ENCODE measurements at places on chromosomes 3 and 15.

GRCh38 chr15:98418122-98418521, 230.2 kb upstream of the IGF1R start:
- no peak for DNase-seq

GRCh38 chr3:158520433-158520832, 50.6 kb upstream of the MLF1 start:
- no peak for DNase-seq

DNA sequence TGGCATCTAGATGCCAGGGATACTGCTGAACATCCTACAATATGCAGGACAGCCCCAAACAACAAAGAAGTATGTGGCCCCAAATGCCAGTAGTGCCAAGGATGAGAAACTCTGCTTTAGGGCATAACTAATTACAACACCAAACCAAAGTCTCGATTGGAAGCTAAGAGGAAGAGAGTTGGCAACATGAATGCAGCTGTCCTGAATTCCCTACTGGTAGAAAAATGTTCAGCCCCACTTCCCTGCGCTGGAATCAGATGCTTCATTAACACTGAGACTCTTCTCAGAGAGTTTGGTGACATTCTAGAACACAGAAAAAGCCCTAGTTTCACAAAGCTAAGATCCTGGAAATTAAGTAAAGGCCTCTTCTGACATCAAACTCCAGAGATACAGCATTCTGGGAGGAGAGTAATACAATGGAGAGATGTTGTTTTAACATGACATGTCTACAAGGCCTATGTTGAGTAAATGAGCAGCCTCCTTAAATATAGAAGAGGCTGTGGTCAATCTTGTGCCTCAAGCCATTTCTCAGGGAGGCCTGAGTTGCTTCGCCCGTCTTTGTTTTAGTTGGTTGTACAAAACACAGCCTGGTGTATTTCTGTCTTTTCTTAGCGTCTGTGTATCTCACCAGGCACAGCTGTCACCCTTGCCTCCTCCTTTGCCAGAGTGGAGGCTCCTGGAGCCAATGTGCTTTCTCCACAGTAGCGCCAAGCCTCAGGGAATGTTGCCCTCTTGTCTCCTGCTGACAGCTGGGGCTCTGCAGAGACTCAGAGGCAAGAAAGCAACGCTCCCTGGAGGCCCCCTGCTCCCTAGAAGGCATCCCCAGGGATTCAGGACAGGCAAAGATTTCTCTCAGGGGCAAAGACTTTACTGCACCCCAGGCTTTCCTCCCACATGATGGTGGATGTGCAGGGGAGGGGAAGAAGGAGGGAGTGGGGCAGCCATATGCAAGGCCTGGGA, 25.1 kb upstream of the CTNNB1 start:
- no peak for DNase-seq

GRCh38 chr15:60384053-60384452, 13.7 kb downstream of the ANXA2 start:
- DNase-seq, result no peak

DNA sequence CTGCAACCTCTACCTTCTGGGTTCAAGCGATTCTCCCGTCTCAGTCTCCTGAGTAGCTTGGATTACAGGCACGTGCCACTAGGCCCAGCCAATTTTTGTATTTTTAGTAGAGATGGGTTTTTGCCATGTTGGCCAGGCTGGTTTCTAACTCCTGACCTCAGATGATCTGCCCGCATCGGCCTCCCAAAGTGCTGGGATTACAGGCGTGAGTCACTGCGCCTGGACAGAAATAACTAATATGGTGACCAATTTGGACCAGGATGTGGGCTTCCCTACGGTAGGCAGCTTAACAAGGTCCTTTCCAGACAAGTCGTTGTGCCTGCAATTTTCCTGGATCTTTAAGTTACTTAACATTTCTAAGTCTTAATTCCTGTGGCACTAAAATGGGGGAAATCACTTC, 14.8 kb downstream of the WDR53 start:
- DNase-seq, result no peak

DNA sequence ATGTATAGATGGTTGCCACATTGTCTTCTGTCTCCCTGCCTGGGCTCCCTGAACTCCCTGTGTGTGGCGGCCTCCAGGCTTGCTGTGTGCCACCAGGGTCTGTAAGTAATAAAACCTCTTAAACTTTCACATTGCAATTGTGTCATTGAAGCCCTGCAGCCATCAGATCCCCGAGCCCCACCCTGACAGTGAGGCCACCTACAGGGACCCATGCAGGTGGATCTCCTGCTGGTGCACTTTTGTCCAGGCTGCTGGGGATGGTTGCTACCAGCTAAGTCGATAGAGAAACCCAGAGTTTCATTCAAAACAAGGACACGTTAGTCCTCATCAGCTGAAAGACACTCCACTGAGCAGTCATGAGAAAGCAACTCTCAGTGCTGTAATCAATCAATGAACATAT, 133.6 kb upstream of the PRICKLE2 start:
- DNase-seq, result no peak

- DNase-seq, result no peak
Observed at GRCh38 chr3:13213911-13214846, 140.9 kb upstream of the IQSEC1 start.

DNA sequence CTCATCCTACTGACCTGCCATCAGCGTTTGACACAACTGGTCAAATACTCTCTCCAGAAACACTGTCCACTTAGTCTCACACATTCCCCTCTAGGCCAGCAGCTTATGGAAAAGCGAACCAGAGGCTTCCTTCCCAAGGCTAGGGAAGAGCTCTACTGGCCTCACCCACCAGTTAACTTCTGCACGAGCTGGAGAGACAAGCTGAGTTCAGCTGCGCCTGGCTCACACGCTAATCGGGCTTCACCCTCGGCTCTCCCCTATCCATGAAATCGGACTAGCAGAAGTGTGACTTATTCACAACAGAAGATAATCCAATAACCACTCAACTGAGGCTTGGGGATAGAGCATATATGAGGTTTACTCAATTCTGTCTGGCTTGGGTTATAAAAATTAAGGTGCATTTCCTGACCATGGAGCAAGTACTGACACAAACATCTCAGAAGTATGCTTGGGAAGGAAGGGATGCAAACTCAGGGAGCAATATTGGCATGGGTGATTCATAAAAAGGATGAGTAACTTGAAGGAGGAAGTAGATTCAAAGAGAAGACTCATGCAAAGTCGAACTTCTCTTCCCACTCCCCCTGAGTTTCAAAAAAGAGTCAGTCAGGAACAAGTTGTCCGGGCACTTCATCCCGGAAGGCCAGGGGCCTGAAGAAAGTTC, 73.1 kb downstream of the XXYLT1 start:
- no peak for DNase-seq

DNA sequence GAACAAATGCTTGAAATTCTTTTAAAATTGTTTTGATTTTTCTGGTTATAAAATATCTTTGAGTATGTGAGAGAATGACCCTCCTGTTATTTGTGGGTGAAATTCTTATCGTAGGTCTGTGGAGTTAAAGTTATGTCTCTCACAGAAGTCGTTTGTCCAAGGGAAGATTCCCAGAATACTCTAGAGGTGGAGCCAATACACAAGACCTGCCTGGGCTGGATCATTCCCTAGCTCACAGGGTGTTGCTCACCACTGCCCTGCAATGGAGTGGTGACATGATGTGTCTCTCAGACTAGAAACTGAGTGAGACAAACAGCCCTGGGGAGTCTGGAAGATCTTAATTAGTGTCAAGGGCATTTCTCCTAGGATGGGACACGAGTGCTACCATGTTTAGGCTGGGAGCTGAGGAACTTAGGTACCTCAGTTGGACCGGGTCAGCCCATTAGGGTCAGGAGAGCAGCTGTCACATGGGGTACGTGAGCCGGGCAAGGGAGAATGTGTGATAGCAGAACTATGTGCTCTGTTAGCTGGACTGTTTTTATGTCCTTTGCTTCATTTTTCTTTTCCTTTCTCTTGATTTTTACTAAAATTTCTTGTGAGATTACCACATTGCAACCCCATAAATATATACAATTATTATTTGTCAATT, 53.6 kb upstream of the MYO5C start:
- DNase-seq, result no peak

GRCh38 chr3:193378706-193379105, at the start of gene ATP13A5:
Gene ATP13A5, minus strand, starts transcription at chr3:193378753. Its CDS starts 28 bp downstream, at chr3:193378725.
- DNase-seq, result no peak

- DNase-seq, result peak; percentile 51
Observed at GRCh38 chr3:149971403-149972075, 844 bp upstream of the PFN2 start.

DNA sequence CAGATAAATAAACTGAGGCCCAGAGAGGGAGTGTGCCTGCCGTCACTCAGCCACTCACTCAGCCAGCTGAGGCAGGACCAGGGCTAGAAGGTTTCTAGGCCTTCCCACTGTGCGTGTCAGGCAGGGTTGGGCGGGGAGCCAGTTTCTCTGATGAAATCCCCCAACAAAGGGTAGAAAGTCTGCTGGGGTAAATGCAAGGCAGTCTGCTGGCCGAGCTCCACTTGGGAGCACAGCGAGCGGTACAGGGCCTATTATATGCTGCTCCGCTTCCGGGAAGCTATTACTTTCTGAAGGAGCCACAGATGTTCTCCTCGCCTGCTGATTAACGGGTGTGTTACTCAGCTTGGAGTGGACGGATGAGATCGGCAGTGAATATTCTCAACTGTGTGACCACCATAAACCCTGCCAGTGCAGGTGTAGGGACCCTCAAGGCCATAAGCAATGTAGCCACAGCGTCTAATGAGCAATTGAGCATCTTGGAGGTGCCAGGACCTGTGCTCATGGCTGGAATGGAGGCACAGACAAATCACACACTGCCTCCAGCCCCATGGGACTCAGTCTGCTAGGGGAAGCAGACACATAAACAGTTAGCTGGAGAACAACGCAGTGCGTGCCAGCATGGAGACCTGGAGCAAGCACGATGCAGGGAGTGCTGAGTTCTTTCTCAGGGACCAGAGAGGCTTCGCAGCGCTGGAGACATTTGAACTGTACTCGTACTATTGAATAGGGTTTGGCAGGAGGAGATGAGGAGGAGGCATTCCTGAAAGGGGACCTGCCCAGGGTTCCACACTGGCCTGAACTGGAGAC, 42.1 kb downstream of the CORO2B start:
- no peak for DNase-seq

Measured in activated CD4-positive, alpha-beta T cell treated with anti-CD3 and anti-CD28 coated beads, Interleukin-2, amount 50 U/mL, for 48 hours (primary cell).